ENCODE measurements at places on chromosomes 5 and 9. TPM values are rescaled to one million over a fixed set of nuclear protein-coding genes. Genes with fewer than 3 reads are reported as not detected.

Gene CATSPER3
- not detected for total RNA-seq

Gene SPINK7
- not detected for total RNA-seq

Gene ITGA1
- 3.5 TPM for total RNA-seq

Gene SAPCD2
- 36.7 TPM for total RNA-seq

Gene IZUMO3
- total RNA-seq: not detected

Gene PCDHGA5
- 0.72 TPM for total RNA-seq

Gene ABLIM3
- 47.9 TPM for total RNA-seq

Gene RMRP
- total RNA-seq: 23,866 TPM

Gene LCP2
- total RNA-seq: 1.2 TPM

Gene ESM1
- 411 TPM for total RNA-seq

Gene MYMK
- total RNA-seq: not detected

Gene STPG3
- not detected for total RNA-seq

Gene GFPT2
- total RNA-seq: 0.43 TPM

Gene HMMR
- 53.1 TPM for total RNA-seq

Gene ARHGEF39
- total RNA-seq: 1.5 TPM

Gene ARSI
- total RNA-seq: not detected

Gene GLRA1
- not detected for total RNA-seq

Gene FLT4
- total RNA-seq: 1.9 TPM

Gene LTC4S
- total RNA-seq: 0.43 TPM

Gene GDF9
- total RNA-seq: 0.14 TPM

Gene TEK
- total RNA-seq: 101 TPM

Gene EGFLAM
- 1.7 TPM for total RNA-seq

All from thoracic aorta endothelial cell (primary cell).